ENCODE measurements at places on chromosomes 2 and 18.

- no peak for DNase-seq
Observed at GRCh38 chr18:76619261-76619620, 124.2 kb upstream of the ZNF516 start.

DNA sequence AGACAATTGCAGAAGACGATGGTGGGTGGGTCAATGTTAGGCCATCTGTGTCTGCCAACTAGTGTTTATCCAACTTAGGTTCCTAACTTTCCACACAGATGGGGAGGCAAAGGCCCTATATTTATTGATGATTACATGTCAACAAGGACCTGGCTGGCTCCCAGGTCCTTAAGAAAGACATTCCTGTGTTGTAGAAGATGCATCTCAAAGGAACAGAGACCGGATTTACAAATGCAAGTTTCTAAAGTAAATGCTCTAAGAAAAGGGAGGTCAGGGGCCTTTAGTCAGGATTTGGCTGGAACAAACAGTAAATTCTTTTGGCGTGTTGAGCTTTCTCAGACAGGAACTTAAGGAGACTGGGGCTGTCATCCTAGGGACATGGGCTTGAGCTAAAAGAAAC, 175.0 kb downstream of the SH3BP4 start:
- no peak for DNase-seq

- DNase-seq, result no peak
Observed at GRCh38 chr2:128787616-128788015, 468.9 kb upstream of the HS6ST1 start.

- no peak for DNase-seq
Observed at GRCh38 chr2:178397002-178397605, 53.9 kb downstream of the PRKRA start.

GRCh38 chr2:98346311-98347236, at the start of gene CNGA3:
TSS of gene CNGA3 (plus strand) at chr2:98346456. CDS start at chr2:98369976, 23,520 bp downstream.
- no peak for DNase-seq

- DNase-seq, result no peak
Observed at GRCh38 chr2:224151161-224151560, 112.1 kb upstream of the SERPINE2 start.
